ENCODE measurements at places on chromosomes 3 and 15.

- DNase-seq = no peak
Measured at GRCh38 chr15:25839638-25840156, 23.4 kb downstream of the ATP10A start.

- DNase-seq = no peak
Measured at GRCh38 chr3:159252772-159253384, 451.0 kb downstream of the MFSD1 start.

- peak; percentile 53 for DNase-seq
Measured at GRCh38 chr3:8301977-8302735, 199.5 kb upstream of the LMCD1 start.

- no peak for DNase-seq
Measured at GRCh38 chr3:169591983-169592644, 71.4 kb downstream of the MECOM start.

DNA sequence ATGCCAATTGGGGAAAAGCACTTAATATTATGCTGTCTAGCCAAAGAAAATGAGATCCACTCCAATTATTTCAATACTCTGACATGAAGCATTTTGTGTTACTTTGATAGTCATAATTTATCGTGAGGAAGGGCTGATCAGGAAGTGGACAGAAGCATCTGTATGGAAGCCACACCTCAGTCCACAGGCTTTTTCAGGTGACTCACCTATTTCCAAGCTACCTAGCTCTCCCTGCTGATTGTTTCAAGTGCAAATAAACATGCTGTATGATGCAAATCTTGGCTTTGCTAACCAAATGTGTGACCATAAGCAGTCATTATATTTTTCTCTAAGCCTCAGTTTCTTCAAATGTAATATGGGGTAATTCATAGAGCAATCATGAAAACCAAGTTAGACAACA lies 30.8 kb upstream of the CPB1 start:
- DNase-seq = no peak

All from T-helper 2 cell (primary cell).